ENCODE measurements at places on chromosomes 2 and 18. TPM values are rescaled to one million over a fixed set of nuclear protein-coding genes. Genes with fewer than 3 reads are reported as not detected.

The DHRS9 gene
- total RNA-seq: not detected

The LRATD1 gene
- 28.3 TPM for total RNA-seq

The LOXHD1 gene
- not detected for total RNA-seq

The CAMKMT gene
- total RNA-seq: 8.9 TPM

The CLHC1 gene
- total RNA-seq: 17.5 TPM

The EFR3B gene
- total RNA-seq: 13.3 TPM

The MAPK4 gene
- total RNA-seq: not detected

The IL36RN gene
- total RNA-seq: 0.14 TPM

The MFSD2B gene
- total RNA-seq: 0.10 TPM

The ZNG1B gene
- total RNA-seq: 29.1 TPM

The EMX1 gene
- total RNA-seq: not detected

The ZBTB7C gene
- 1.4 TPM for total RNA-seq

The SULT1C3 gene
- total RNA-seq: not detected

The PSD4 gene
- 2.6 TPM for total RNA-seq

GRCh38 chr2:29420999-29421782 lies 306.0 kb downstream of the CLIP4 start:
- DNase-seq: no peak

- DNase-seq: peak; percentile 62
Observed at GRCh38 chr18:57627488-57627887, 5.9 kb upstream of the NARS1 start.

- peak; percentile 78 for DNase-seq
Observed at GRCh38 chr18:7904529-7904928, 337.4 kb downstream of the PTPRM start.

DNA sequence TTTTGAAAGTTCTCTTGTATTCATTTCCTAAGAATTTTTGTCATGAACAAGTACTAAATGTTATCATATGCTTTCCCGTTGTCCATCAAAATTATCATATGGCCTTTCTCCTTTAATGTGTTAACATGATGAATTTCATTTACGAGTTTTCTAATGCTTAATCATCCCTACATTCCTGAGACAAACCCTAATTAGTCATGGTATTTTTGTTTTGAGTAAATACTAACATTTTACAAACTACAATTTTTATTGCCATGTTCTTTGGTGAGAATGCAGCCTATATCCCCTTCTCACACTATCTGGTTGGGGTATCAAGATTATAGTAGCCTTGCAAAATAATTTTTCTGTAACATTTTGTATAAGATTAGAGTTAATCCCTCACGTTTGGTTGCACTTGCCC lies 14.5 kb downstream of the SMAD2 start:
- DNase-seq: no peak

DNA sequence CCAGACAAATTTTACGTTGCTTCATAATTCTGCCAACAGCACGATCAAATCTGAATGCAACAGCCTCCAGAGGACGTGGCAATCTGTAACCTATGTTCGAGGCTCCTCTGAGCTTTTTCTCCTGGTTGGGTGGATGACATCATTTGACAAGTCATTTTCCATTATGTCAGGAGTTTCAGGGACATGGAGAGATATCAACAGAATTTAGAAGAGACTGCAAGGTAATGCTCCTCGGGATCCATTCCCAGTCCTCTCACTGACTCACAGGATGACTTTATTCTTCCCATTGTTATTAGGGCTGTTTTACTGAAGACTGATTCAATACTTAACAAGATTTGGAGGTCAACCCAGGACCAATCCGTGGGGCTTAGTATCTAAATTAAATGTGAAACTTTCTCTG lies 72.5 kb upstream of the RNF152 start:
- DNase-seq: peak; percentile 37

DNA sequence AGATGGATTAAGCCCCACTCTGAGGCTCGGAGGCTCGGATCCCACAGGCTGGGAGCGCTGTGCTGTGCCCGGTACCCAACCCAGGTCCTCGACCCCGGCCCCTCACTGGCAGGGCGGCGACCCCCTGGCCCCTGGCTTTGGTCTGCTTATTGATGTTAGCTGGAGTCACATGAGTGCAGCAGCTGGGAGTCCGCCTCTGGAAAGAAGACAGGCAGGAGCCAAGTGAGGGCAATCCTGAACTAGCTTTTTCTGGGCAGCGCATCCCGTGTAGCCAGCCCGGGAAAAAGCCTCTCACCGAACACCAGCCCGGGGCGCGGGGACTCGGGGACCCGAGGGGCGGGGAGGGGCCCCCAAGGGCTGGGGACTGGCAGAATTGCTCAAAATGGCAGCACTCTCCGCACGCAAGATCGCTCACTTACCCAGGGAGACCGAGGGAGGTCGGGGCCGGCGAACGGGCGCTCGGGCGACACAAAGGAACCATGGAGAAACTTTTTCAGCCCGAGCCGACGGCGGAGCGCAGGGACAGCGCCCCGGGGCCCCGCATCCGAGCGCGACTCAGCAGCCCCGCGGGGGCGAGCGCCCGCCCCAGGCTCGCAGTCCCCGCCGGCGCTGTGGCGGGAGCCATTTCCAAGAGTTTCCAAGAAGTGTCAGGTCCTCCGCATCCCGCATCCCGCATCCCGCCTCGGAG lies 567 bp downstream of the TMEM200C start:
- peak; percentile 2 for DNase-seq

GRCh38 chr2:74834792-74835755 lies 1.1 kb downstream of the HK2 start:
- DNase-seq: no peak

DNA sequence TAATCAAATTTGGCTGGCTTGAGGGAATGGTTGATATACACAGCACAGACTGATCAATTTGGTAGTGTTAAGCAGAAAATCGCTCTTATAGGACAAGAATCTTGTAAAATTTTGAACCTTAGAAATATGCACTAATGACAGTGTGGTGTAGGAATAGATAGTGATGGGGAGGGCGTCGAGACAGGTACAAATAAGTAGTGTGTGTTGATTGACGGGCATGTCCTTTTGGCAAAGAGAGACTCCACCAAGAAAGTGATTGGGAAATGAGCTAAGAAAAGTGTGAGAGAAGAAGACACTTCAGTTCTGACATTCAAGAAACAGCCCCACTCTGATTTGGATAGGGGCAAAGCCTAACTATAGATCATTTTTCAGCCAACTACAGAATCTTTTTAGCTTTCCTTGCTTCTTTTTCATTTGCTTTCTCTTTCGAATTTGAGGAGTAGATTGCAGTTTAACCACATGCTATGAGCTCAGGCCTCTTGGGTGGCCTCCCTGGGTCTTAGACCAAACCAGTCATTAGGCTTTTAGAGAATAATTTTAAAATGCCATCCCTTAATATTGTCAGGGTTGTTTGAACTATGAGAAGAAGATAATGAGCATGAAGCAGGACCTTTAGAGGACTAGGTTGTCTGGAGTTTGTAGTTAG lies 127.1 kb downstream of the CERS6 start:
- peak; percentile 43 for DNase-seq

DNA sequence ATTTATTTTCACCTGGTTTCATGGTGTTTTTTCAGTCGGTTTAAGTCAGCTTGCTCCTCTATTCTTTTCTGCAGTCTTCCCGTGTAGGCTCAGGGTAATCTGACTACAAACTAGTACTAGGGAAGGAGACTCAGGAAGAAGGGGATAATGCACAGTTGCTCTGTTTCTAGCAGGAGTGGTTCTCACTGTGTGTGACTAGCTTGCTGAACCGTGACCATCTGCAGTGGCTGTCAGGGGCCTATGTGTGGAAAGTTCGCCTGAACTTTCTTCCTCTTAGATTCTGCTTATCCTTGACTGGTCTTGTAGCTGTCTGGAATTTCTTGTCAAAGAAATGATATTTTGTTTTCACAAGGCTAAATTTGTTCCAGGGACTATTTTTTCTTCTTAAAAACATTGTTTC lies 46.3 kb upstream of the AQP4 start:
- DNase-seq: no peak

GRCh38 chr2:227415538-227416424 lies 28.0 kb upstream of the SCYGR1 start:
- peak; percentile 61 for DNase-seq

DNA sequence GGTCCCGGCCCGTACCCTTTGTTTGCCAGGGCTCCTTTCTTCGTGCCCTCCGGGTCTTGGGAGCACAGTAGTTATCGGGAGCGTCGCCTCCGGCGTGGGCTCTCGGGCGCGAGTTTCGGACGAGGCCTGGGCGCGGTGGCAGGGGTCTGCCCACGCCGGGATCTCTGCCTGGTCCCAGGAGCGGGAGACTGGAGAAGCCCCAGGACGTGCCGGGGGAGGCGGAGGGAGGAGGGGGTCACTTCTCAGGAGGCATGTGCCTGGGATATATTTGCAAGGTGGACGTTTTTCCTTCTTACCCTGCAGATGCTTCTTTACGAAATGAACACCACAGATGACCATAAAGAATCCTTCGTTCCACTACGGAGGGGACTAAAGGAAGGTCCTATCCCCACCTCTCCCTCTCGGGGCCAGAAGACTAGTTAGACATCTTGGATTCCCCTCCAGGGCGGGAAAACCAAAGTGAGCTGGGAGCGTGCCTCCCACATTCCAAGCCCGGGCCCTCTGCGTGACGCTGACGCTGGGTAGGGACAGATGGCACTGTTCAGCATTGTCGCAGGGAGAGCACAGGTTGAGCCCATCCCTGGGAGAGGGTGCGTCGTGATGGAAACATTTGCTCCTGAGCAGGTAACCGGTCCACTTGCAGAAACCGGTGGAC lies 483 bp upstream of the FHL2 start:
- no peak for DNase-seq

Measured in astrocyte (in vitro differentiated cells and primary cell).